ENCODE measurements at places on chromosomes 12 and 14. TPM values are rescaled to one million over a fixed set of nuclear protein-coding genes. Genes with fewer than 3 reads are reported as not detected.

DNA sequence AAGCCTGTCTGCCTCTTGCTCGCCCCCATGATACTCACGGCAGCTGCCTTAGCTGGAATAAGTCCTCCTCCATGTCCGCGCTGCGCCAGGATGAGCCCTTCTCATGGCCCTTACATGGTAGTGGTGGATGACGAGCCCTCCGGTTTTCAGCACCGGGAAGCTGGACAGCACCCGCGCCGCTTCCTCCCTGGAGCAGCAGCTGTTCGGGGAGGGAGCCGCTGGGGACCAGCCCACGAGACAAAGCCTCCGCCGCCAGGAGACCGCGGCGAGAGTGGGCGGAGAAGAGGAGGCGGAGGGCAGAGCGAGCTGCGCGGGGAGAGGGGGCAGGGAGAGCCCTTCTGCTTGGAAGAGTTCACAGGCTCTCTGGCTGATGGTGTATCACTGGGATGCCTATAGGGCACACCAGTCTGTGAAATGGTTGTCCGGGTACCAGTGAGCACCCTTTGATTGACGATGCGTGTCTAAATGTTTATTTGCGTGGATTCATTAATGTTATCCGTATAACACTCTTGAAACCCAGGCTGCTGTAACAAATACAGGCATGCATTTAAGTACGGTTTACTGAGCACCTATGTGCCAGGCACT is at the start of gene SVOP:
SVOP (minus strand) TSS at position 273 of the 585 bp plus-strand sequence; CDS start at position 73, 200 bp downstream.
- DNase-seq, result peak; percentile 79

DNA sequence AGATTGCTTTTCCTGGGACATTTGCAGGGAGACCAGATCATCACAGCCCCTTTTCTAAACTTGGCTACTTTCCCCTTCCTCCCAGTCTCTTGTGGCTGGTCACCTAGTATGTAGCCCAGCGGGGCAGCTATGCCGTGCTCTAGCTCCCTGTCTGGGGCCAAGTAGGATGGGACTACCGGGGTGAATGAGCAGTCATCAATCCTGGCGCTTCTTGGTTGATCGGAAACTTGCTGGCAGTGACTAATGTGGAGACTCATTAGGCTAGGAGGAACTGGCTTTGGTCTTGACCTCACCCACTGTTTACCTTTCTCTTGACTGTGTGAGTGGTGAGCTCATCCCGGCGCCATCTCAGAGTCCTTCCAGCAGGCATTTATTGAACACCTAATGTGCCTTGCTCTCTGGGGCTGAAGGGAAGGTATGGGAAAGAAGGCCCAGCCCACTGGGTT is 15.9 kb downstream of the PLEKHG3 start:
- no peak for DNase-seq

- no peak for DNase-seq
Measured at GRCh38 chr12:24947541-24948419, 1.1 kb downstream of the BCAT1 start.

Gene LTA4H
- total RNA-seq, result 87.1 TPM

Gene SYNJ2BP
- total RNA-seq, result 28.7 TPM
